ENCODE measurements at places on chromosomes 11 and 22.

DNA sequence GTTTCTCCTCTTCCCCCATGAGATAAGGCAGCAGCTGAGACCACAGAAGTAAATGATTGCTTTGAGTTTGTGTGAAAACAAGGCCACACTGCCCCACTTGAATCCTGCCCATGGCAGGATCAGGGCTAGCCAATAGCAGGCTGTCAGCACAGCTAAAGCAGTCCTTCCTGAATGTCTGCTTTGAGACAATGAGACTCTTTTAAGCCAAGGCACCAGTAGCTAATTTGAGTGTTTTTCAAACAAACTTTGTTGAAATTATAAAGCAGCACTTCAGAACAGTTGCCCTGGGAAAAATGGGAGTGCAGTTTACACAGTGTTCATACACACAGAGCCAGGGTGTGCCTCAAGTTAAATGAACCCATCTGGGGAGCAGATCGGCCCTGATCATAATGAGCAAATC lies 103.5 kb upstream of the OR5AK2 start:
- no peak for DNase-seq

DNA sequence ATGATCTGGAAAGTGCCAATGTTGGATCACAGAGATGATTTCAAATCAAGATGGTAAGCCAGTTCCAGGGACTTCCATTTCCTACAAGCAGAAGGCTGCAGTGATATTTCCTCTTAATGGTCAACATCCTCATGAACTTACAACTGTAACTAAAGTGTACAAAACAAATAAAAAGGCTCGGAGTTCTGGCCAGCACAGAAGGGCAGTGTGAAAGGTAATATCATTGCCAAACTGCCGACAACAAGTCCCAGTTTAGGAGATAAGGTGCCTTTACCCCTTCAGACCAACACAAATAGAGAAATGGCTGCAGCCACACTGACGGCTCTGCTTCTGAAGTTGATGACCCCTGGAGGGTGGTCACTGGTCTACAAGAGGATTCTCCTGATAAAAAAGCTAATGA lies 91.1 kb downstream of the ETS1 start:
- no peak for DNase-seq

- no peak for DNase-seq
Measured at GRCh38 chr11:35131886-35132285, 7.1 kb upstream of the CD44 start.

GRCh38 chr22:19607192-19608002 lies 83.2 kb upstream of the CLDN5 start:
- DNase-seq: no peak

GRCh38 chr11:101126551-101127196 lies 2.9 kb downstream of the PGR start:
- DNase-seq: no peak

DNA sequence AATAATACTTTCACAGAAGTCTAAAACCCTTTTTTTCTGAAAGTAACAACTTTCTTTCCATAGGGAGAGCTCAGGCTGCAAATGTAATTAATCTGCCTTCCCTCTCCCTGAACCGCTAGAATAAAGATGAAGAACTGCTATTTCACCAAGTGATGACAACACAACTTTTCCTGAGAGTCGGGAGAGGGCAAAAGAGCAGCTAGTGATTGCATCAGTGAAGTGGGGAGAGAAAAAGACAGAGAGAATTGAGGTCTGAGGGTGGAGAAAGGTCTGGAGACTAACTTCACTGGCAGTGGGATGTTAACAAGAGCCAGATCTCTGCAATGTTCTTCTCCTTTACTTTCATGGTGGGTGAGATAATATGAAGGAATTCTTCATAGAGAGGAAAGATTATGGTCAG lies 10.9 kb upstream of the MPEG1 start:
- DNase-seq: no peak

GRCh38 chr11:22890227-22890626 lies 30.0 kb upstream of the CCDC179 start:
- no peak for DNase-seq

DNA sequence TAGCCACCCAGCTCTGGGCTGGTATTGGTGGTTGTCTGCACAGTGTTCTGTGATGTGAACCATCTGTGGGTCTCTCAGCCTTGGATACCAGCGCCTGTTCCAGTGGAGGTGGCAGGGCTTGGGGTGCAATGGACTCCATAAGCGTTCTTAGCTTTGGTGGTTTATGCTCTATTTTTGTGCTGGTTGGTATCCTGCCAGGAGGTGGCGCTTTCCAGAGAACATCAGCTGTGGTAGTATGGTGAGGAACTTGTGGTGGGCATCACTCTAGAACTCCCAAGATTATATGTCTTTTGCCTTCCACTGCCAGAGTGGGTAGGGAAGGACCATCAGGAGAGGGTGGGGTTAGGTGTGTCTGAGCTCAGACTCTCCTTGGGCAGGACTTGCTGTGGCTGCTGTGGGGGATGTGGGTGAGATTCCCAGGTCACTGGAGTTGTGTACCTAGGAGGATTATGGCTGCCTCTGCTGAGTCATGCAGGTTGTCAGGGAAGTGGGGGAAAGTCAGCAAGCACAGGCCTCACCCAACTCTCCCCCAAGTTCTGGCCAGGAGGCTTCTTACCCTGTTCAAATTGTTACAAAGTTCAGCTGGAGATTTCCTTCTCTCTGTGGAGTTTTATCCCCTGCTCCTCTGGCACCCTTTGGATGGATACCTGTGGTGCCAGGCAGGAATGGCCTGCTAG lies 47.2 kb downstream of the MRGPRX2 start:
- DNase-seq: no peak

DNA sequence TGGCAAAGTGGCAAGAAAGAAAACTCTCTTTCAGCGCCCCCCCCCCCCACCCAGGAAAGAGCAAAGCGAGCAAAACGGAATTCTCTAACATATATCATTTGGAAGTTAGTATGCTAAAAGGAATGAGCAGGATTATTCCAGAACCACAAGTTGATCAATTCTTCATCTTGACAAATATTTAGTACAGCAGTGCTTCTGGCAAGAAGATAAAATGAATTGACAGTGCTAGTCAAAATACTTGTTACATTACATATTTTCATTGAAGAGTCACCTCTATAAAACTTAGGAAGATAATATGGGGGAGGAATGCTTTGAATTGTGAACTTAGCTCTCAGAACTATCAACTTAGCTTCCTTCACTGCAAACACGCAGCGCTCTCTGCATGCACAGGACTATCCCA lies 377.4 kb downstream of the DYNC2H1 start:
- no peak for DNase-seq

DNA sequence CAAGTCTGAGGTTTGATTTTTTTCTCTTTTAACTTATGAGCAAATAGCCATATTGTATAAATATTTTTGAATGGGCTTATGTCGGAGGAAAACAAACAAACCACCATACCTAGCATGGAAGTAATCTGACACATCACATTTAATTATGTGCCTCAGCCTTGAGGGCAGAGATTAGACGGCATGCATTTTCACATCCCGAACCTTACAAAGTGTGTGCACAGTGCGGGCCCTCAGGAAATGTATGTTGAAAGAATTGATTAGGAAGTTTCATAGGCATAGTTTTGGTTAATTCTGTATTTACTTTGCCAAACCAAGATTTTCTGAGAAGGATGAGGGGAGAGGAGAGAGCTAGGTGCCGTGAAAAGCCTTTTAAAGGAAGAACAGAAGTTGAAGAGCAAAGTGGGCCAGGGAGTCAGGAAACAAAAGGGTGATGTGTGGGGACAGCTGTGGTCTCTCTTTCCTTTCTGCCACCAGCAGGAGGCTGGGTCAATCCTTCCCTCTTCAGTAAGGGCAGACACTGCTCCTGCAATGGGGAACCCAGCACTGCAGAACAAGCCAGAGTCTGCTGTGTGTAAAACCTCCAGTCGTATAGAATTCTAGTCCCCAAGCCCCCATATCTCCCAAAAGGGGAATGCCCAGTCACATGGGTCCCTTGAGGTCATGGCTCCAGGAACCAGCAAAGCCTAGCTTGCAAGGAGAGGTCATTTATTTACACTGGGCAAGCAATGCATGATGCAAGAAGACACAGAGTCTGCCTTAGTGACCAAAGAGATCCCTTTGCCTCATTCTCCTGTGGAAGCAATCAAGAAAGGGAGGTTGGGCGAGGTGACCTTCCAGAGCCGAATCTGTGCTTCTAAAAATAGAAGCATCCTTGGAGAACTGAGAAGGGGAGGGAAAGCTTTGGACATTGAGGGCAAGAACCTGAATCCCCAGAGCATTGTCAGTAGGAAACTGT lies 71.1 kb upstream of the OLFML1 start:
- no peak for DNase-seq

DNA sequence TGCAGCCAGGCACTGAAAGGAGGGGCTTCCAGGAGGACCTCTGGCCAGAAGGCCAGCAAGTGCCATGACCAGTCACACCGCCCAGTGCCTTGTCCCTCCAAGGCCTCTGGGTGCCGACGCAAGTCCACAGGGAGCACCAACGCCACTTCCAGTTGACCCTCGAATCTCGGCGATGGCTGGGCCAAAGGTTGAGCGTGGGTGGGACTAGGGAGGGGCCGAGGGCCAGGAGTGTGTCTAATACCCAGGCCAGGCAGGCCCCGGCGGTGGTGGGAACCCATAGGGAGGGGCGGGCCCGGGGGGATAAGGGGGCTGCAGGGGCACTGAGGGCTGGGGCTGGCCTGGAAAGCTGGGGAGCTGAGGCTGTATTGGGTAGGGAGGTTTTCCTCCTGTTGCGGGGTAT lies 29.3 kb downstream of the CD5 start:
- DNase-seq: no peak

DNA sequence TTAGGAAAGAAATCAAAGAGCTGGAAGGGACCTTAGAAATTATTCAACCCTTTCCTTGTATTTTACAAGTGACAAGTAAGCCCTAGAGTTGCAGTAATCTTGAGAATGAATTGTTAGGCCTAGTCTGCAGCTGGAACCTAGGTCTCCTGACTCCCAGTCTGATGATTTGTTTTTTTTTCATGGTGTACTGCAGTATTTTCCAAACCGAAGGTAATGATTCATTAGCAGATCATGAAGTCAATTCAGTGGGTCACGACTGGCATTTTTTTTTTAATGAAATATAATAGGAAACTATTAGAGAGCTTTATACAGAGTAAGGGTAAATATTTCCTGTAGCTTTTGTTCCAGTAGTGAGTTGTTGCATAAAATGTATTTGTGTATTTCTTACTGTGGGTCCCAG lies 42.8 kb downstream of the EXT2 start:
- DNase-seq: no peak

- DNase-seq: no peak
Measured at GRCh38 chr11:131288521-131289091, 81.8 kb upstream of the NTM start.
